ENCODE measurements at places on chromosomes 1 and 21. TPM values are rescaled to one million over a fixed set of nuclear protein-coding genes. Genes with fewer than 3 reads are reported as not detected.

KRTAP7-1 gene
- polyA plus RNA-seq: not detected

RGS8 gene
- 8.3 TPM for polyA plus RNA-seq

ZNF593OS gene
- not detected for polyA plus RNA-seq

OR2T29 gene
- polyA plus RNA-seq: not detected

FAM72C gene
- not detected for polyA plus RNA-seq

ABCG1 gene
- 17.1 TPM for polyA plus RNA-seq

FAM3B gene
- polyA plus RNA-seq: not detected

FMO4 gene
- not detected for polyA plus RNA-seq

ARHGEF16 gene
- polyA plus RNA-seq: 0.96 TPM
